ENCODE measurements at places on chromosomes 5 and 9.

- no peak for DNase-seq
Measured at GRCh38 chr9:96874947-96875460, 20.7 kb upstream of the ZNF782 start.

GRCh38 chr9:22148876-22149637 lies 140.0 kb upstream of the CDKN2B start:
- DNase-seq, result no peak

GRCh38 chr9:127384016-127384730 lies 12.8 kb upstream of the SLC2A8 start:
- no peak for DNase-seq

GRCh38 chr5:73307645-73308355 lies 134.8 kb downstream of the TMEM174 start:
- no peak for DNase-seq

DNA sequence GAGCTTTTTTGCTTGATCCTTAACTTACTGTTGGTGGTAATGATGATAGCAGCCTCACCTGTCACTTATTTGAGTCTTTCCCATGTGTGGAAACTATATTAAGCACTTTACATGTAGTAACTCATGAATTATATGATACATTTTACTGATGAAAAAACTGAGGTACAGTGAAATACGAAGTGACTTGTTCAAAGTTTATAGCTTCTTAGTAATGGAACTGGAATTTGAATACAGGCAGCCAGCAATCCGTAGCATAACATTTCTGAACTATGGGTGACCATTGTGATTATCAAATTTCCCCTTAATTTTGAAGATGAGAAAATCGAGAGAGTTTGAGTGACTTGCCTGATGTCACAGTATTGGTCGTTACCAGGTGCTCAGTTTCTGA lies 17.3 kb downstream of the SCAMP1 start:
- no peak for DNase-seq

Measured in fibroblast of skin of left biceps (primary cell).